ENCODE measurements at places on chromosomes 2 and 18. TPM values are rescaled to one million over a fixed set of nuclear protein-coding genes. Genes with fewer than 3 reads are reported as not detected.

DNA sequence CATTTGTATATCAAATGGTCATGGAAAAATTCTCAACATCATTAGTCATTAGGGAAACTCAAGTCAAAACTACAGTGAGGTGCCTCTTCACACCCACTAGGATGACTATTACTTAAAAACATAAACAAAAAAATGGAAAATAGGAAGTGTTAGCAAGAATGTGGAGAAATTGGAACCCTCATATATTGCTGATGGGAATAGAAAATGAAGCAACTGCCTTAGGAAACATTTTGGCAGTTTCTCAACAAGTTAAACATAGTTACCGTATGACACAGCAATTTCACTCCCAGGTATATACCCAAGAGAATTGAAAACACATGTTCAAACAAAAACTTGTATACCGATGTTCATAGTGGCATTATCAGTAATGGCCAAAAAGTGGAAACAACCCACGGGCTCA, 18.1 kb upstream of the CYP26B1 start:
- no peaks in the 10 kb centered on the region for H3K36me3 ChIP-seq
- no peaks in the 10 kb centered on the region for H3K27me3 ChIP-seq
- no peak overlapping the region for H3K4me3 ChIP-seq
- DNase-seq, result no peak
- H3K27ac ChIP-seq, result no peak overlapping the region

The TDRD15 gene
- not detected for total RNA-seq

The GAL3ST2 gene
- not detected for total RNA-seq

The NPHP1 gene
- total RNA-seq, result 15.4 TPM

DNA sequence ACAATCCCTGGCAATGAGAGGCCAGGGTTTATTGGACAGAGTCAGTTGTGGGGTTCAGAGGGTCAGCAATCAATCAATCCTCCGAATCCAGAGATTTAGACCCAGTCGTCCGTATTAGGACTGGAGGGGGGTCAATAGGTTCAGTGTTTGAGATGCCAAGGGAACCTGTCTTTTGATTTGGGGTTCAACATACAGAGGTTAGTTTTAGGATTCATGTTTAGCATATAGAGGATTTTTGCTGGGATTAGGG, 292 bp downstream of the GMPPA start:
- no peaks in the 10 kb centered on the region for H3K27me3 ChIP-seq
- H3K4me1 ChIP-seq, result peaks cover 6% of the 10 kb centered on the region
- no peak for DNase-seq
- H3K36me3 ChIP-seq, result no peaks in the 10 kb centered on the region

The ZC3H8 gene
- 17.0 TPM for total RNA-seq

The ECEL1 gene
- 2.3 TPM for total RNA-seq

The OLA1 gene
- 73.7 TPM for total RNA-seq

- H3K4me3 ChIP-seq, result no peak overlapping the region
- DNase-seq, result no peak
- H3K4me1 ChIP-seq, result no peaks in the 10 kb centered on the region
- H3K36me3 ChIP-seq, result no peaks in the 10 kb centered on the region
- H3K27ac ChIP-seq, result no peak overlapping the region
- no peaks in the 10 kb centered on the region for H3K27me3 ChIP-seq
These were observed 53.7 kb downstream of the SNTG2 start for GRCh38 chr2:1004398-1004797.

DNA sequence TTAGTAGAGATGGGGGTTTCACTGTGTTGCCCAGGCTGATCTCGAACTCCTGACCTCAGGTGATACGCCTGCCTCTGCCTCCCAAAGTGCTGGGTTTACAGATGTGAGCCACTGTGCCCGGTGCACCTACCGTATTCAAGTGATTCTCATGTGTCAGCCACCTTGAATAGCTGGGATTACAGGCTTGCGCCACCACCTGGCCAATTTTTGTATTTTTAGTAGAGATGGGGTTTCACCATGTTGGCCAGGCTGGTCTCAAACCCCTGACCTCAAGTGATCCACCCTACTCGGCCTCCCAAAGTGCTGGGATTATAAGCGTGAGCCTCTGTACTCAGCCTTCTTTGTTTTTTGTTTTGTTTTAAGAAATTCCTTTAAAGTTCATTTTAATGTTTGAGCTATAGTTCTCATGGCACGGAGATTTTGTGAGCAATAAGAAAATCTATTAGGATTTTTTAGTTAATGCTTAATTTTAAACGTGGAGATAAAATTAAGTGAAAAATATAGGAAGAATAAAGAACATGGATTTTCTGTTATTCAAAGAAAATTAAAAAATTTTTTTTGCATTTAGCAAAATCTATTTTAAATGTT, 242.6 kb downstream of the PHLPP1 start:
- DNase-seq, result no peak
- H3K4me1 ChIP-seq, result no peaks in the 10 kb centered on the region
- no peaks in the 10 kb centered on the region for H3K27me3 ChIP-seq
- no peak overlapping the region for H3K27ac ChIP-seq
- H3K4me3 ChIP-seq, result no peak overlapping the region

DNA sequence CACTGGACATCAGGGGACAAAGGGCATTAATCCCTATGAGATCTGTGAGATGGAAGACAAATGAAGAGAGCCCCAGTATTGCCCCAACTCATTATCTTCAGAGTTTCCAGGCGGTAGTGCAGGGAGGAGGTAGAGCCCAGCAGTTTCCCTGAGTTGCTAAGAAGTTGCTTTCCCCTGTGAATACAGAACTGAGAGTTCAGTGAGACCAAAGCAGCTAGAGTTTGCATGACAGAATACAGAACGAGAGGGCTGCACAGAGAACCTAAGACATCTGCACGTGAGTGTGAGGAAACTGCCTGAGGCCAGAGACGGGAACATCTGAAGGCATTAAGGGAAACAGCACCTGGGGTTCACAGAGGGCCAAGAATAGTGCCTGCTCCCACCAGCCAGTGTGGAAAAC, 18.1 kb upstream of the PGAP1 start:
- no peaks in the 10 kb centered on the region for H3K4me1 ChIP-seq
- DNase-seq, result no peak
- H3K36me3 ChIP-seq, result no peaks in the 10 kb centered on the region
- H3K4me3 ChIP-seq, result no peak overlapping the region

GRCh38 chr18:3663870-3664512, 214.0 kb downstream of the TGIF1 start:
- H3K27ac ChIP-seq, result no peak overlapping the region
- H3K36me3 ChIP-seq, result no peaks in the 10 kb centered on the region
- no peaks in the 10 kb centered on the region for H3K27me3 ChIP-seq
- DNase-seq, result no peak
- H3K4me3 ChIP-seq, result no peak overlapping the region
- peaks cover 8% of the 10 kb centered on the region for H3K4me1 ChIP-seq

The TMEM163 gene
- total RNA-seq, result 0.32 TPM

GRCh38 chr2:152529420-152530115, 187.7 kb downstream of the PRPF40A start:
- no peak overlapping the region for H3K4me3 ChIP-seq
- no peaks in the 10 kb centered on the region for H3K36me3 ChIP-seq
- H3K27me3 ChIP-seq, result no peaks in the 10 kb centered on the region
- no peaks in the 10 kb centered on the region for H3K4me1 ChIP-seq

DNA sequence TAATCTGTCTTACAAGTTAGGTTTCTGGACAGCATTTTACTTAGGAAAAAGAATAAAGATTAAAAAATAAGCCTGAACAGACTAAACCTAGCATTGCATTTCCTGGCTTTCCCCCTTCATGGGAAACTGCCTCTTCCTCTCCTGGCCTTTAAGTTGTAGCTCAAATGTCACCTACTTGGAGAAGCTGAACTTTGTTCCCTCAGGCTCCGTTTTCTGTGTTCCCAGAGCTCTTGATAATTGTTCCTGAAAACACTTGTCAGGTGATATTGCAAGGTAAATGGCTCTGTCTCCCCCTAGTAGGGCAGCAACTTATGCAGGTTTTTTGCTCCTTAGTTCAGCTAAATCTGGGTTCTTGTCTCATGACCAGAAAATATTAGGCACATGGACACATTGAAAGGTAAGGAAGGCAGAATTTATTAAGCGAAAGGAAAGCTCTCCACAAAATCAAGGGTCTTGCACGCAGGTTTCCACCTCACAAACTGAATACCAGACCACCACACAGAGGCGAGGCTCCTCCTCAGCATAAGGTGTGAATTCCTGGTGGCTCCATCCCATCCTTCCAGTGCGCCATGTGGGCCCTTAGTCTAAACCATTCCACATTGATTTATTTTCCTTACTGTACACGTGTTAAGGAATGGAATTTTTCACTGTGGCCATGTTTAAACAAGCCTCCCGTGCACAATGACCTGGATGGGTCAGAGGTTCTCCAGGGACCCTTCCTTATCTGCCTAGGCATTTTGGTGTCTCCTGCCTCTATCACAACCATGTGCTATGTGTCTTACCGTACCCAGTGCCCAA, 229.3 kb downstream of the HNMT start:
- H3K4me3 ChIP-seq, result no peak overlapping the region
- H3K4me1 ChIP-seq, result no peaks in the 10 kb centered on the region
- no peaks in the 10 kb centered on the region for H3K27me3 ChIP-seq
- no peak overlapping the region for H3K27ac ChIP-seq

DNA sequence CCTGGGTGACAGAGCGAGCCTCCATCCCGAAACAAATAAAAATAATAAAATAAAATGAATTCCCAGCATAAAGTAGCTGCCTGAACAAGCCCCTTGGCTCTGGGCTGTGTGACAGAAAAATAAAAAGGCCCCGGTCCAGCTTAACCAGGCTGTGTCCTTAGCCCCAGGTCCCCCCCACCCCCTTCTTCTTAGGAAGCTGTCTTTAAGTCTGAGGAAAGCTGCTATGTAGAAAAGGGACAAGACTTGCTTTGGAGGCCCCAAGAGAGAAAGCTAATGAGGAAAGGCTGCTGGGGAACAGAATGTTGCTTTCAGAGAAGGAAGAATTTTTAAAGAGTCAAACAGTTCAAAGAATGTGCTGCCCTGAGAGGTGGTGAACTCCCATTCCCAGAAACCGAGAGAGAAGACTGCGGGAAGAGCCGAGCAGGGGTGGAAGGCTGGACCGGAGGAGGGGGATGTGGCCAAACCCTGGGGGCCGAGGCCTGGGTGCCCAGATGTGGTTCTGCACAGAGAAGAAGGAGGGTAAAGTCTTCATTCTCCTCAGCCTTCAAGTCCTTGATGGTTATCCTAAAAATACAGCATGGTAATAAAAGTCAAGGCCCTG, 61.9 kb downstream of the CENPO start:
- no peak for DNase-seq
- H3K36me3 ChIP-seq, result no peaks in the 10 kb centered on the region
- H3K4me3 ChIP-seq, result no peak overlapping the region
- no peaks in the 10 kb centered on the region for H3K27me3 ChIP-seq
- peaks cover 9% of the 10 kb centered on the region for H3K4me1 ChIP-seq

The CFC1 gene
- total RNA-seq, result not detected

- no peaks in the 10 kb centered on the region for H3K4me1 ChIP-seq
- no peak overlapping the region for H3K27ac ChIP-seq
- no peaks in the 10 kb centered on the region for H3K36me3 ChIP-seq
- no peak for DNase-seq
- no peak overlapping the region for H3K4me3 ChIP-seq
- no peaks in the 10 kb centered on the region for H3K27me3 ChIP-seq
These were observed 16.5 kb upstream of the TTC27 start for GRCh38 chr2:32611366-32611765.

DNA sequence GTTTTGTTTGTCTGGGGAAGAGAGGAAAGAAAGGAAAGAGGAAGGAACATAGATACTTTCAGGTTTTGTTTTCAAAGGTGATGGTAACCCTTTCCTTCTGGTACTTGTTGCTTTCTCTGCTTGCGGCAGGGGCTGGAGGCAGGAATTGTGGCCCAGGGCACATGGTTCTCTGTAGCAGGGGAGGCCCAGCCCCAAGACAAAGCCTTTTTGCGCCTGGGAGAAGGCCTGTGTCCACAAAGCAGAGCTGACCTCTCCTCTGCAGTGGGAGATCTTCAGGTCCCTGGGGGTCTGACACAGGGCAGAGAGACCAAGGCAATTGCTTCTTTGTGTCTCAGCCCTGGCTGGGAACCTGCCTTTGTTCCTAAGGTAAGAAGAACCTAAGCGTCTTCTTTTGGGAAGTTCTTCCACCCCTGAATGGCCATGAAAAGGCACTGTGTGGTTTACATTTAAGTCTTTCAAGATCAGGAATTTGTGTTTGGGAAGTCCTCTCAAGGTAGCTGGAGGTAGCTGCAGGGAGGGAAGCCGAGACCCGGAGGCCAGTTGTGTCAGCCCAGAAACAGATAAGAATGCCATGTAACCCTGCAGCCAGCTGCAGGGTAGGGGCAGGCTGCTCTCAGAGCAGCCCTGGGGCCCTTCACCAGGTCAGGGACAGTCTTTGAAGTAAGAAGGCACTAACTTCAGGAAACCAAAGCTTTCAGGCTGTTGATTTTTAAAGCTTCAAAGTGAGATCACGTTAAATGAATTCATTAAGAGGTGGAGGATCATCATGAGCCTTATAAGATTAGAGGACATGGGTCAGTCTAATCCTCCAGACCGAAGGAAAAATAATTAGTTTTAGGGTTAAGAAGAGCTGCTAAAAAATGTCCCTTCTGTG, 119.3 kb downstream of the STPG4 start:
- peaks cover 15% of the 10 kb centered on the region for H3K4me1 ChIP-seq
- DNase-seq, result no peak
- H3K27me3 ChIP-seq, result no peaks in the 10 kb centered on the region
- peak overlapping the region; percentile 98 for H3K27ac ChIP-seq
- H3K36me3 ChIP-seq, result no peaks in the 10 kb centered on the region

- H3K4me3 ChIP-seq, result no peak overlapping the region
- DNase-seq, result no peak
- no peaks in the 10 kb centered on the region for H3K36me3 ChIP-seq
These were observed 160.7 kb upstream of the ZSWIM2 start for GRCh38 chr2:187009483-187010239.

DNA sequence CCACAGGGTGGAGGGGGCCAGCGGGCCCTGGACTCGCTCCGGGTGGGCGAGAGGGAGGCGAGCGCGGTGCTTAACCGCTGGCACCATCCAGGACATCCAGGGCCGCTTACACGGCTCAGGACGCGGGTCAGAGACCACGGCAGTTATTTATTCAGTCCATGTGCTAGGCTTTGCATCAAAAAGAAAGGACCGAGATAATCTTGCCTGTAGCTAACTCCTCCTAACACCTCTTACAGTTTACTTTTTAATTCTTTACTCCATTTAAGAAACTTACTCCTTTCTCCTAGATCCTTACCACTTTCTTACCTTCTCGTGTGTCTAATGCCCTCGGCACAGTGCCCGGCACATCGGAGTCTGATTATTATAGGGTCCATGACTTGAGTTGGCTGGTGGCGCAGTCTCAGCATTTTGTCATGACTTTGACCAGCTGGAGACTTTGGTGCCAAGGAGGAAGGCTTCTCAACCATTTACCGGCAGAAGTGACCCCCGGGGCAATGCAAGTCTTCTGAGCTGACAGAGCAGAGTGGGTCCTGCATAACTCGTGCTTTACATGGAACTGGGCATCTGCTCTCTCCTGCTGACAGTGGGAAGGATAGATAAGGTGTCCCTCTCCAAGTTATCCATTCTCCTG, 503 bp downstream of the ANXA4 start:
- no peaks in the 10 kb centered on the region for H3K4me1 ChIP-seq
- no peaks in the 10 kb centered on the region for H3K36me3 ChIP-seq
- H3K4me3 ChIP-seq, result peak overlapping the region; percentile 95
- no peaks in the 10 kb centered on the region for H3K27me3 ChIP-seq

- no peak overlapping the region for H3K4me3 ChIP-seq
- no peak for DNase-seq
- H3K4me1 ChIP-seq, result no peaks in the 10 kb centered on the region
- no peak overlapping the region for H3K27ac ChIP-seq
- no peaks in the 10 kb centered on the region for H3K36me3 ChIP-seq
- no peaks in the 10 kb centered on the region for H3K27me3 ChIP-seq
These were observed 69.8 kb downstream of the MAP3K20 start for GRCh38 chr2:173145454-173145853.

Measured in breast epithelium (tissue), 4 donors.